ENCODE measurements at places on chromosomes 5 and 9.
A peak's percentile ranks its signal among the peaks of the same experiment; 100 is the strongest.

DNA sequence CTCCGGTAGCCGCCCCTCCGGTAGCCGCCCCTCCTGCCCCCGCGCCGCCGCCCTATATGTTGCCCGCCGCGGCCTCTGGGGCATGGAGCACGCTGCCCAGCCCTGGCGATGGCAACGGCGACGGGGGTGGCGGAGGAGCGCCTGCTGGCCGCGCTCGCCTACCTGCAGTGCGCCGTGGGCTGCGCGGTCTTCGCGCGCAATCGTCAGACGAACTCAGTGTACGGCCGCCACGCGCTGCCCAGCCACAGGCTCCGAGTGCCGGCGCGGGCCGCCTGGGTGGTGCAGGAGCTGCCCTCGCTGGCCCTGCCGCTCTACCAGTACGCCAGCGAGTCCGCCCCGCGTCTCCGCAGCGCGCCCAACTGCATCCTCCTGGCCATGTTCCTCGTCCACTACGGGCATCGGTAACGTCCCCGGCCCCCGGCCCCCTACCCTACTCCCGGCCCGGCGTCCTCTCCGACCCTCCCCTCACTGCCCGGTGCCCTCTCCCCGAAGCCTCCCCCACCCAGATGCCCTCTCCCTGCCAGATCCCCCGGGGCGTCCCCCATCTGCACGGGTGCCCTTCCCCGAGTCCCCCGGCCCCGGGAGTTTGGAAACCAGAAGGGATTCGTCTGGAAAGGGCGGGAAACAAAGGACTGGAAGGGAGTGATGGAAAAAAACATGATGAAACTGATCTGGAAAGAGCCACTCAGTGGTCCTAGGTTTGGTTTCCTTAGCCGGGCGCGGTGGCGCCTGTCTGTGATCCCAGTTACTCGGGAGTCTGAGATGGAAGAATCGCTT lies 417 bp downstream of the SRD5A1 start:
- no peak for DNase-seq

- no peak for DNase-seq
These were observed 47.0 kb downstream of the APC start for GRCh38 chr5:112784726-112785125.

DNA sequence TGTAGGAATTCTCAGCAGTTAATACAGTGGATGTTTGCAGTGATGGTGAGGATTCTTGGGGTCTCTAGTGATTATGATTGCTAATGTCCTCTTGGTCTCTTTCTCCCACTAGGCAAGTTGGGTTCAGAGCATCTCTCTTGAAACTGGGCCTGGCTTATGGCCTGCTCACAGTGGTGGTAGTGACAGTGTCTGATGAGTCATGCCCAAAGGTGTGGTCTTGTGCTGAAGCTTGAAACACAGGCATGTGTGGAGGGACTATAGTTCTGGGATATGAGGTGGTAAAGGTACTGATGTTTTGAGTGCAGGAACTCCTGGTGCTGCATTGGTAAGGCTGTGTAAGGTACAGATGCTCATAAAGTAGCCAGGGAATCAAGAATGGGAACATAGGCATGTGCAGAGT lies 231.1 kb downstream of the FAM170A start:
- DNase-seq = no peak

GRCh38 chr5:10442576-10442975 lies 897 bp downstream of the ROPN1L start:
- DNase-seq = no peak

- DNase-seq = no peak
These were observed 17.0 kb downstream of the CAMK2A start for GRCh38 chr5:150272531-150272930.

DNA sequence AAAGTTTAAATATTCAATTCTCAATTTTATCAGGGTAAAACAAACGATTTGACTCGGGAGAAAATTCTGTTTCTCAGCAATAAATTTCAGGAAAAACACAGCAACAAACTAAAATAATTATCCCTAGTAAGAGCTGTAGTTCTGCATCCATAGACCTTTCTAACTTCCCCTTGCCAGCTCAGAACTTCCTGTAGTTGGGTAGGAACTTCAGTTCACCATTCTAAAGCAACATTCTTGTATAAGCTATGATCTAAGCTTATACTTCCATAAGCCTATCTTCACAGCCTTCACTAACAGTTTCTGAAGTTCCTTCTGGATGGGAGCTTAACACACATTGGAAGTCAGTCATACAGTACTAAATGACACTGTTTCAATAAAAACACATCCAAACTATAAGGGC lies 96.6 kb downstream of the UBAP2 start:
- DNase-seq = no peak

DNA sequence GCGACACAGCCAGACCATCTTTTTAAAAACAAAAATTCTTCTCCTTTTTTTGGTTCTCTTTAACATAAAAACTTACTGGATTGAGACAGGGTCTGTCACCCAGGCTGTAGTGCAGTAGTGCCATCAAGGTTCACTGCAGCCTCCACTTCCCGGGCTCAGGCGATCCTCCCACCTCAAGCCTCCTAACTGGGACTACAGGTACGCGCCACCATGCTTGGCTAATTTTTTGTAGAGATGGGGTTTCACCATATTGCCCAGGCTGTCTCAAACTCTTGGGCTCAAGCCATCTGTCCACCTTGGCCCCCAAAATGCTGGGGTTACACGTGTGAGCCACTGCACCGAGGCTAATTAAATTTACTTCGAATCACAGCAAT lies 13.8 kb downstream of the HNRNPK start:
- no peak for DNase-seq

GRCh38 chr9:131640438-131641137 lies 95.3 kb downstream of the PRRT1B start:
- no peak for DNase-seq

DNA sequence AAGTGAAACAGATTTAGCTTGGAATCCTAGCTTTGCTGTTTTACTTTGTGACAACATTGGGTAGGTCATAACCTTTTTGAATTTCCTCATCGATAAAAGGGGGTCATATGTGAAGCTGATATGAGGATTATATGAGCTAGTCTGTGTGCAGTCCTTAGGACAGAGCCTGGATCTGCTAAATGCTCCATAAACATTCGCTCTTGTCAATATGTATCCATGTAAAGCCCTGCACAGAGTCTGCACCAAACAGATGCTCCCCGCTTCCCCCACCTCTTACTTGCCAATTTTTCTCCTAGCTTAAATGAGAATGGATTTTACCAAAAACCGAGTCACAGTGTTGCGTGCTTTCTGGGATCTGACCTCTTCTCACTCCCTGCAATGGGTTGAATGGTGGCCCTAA lies 5.4 kb downstream of the ANKRD55 start:
- DNase-seq = no peak

GRCh38 chr9:121201738-121202533 lies at the start of gene RAB14:
TSS of gene RAB14 (minus strand) at chr9:121201869. CDS start at chr9:121193412, 8,457 bp downstream.
- peak; percentile 100 for DNase-seq

GRCh38 chr9:107213561-107214028 lies 69.5 kb upstream of the RAD23B start:
- peak; percentile 8 for DNase-seq

DNA sequence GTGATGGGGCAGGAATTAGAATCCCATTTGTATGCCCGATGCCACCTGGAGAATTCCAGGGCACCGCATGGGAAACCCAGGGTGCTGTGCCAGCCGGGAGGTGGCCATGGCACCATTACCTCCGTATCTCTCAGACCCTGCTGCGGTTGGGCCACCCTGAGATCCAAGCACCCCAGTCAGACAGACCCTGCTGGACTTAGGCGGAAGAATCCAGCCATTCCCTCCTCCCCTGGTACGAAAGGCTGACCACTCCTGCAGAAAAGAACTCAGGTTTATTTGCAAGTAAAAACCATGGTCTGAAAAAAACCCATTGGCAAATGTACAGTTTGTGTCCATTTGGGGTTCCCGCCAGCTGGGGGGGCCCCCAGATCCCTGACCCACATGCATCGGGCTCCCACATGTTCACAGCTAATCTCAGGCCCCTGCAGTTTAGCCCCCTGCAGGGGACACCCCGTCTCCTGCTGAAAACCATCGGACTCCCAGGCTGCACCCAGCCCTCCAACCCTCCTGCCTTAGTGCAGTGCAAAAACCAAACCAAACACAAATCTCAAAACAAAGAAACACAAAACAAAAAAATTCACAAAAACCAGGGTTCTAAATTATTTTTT lies 23.6 kb upstream of the SARDH start:
- DNase-seq = no peak

- DNase-seq = no peak
These were observed 28.0 kb downstream of the ACO1 start for GRCh38 chr9:32412440-32412839.

DNA sequence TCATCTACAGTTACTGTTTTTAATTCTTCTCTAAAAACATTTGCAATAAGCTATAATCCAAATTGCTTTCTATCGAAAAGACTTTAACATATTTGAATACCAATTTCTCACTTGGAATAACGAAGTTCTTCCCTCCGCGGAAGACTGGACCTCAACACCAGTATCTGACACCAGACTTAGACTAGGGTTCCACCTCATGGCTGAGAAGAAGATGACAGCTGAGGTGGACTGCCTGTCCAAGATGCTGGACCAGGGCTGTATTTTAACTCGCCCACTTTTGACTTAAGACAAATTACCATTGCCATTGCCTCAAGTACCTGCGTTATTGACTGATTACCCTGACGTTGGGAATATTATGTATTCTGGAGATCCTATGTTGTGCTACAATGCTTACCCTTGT lies 34.1 kb downstream of the ZMAT2 start:
- DNase-seq = no peak
